ENCODE measurements at places on chromosomes 5 and 9.

DNA sequence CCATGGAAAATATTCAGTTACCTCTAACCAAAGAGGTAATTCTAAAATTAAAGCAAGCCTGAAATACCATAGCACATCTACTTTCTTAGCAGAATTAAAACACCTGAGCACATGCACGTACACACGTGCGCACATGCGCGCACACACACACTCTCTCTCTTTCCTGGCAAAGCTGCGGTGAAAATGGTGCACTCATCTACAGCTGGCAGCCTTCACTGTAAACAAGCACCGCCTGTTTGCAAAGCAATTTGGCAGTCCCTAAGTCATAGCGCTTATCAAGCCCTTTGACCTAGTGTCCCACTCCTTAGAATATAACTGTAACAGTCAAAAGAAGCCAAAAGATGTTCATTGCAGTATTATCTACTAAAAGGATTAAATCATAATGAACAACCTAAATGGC, 278.7 kb downstream of the DENND1A start:
- no peak for DNase-seq

DNA sequence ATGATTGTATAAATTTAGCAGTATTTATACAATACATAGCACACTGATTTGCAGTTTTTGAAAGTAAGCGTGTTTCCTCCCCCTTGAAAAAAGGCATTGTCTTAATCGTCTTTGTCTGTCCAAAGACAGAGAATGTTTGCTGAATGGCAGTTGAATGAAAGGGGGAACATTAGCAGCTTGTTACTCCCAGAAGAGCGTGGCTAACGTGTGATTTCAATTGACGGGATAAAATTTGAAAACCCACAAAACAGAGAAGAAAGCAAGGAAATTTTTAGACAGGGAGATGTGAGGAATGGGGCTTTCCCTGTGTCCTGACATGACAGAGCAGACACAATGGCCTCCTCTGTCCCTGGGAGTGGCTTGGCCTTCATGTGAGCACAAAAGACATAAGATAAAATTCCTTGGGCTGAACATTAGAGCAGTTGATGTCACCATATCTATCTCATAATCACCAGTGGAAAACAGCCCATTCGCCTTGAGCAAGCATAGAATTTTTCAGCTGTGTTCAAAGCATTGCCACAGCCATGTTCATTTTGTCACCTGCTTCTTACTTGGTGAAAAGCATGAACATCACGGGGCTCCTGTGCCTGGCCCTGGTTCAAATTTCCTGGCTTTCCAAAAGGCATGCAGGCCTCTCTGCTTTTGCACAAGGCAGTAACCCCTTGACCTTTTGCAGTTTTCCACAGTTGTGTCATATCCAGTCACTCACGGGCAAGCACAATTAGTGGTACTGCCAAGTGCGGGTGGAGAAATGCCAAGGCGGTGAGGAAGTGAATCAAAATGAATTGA, 126.9 kb downstream of the TLE1 start:
- DNase-seq: no peak

DNA sequence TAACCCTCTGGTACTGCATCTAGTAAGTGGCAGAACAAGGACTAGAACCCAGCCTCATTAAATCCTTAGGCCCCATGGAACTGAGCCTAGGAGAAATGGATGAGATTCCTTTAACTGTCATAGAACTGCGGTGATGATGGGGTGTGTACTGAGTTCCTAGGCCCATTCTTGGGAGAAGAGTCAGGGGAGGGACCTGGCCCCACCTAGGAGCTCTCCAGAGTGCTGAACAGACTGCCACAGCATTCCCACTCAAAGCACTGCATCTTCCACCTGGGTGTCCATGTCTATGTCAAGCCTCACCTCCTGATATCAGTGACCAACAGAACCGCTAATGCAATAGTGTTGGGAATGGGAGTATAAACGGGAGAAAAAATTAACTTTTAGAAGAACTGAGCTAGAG, 36.6 kb downstream of the TTLL11 start:
- no peak for DNase-seq

- DNase-seq: no peak
Observed at GRCh38 chr9:76090330-76090729, 199.9 kb downstream of the PCSK5 start.

GRCh38 chr5:32138839-32139493, 35.2 kb downstream of the GOLPH3 start:
- peak; percentile 43 for DNase-seq

GRCh38 chr9:84975926-84976325, 306.4 kb downstream of the NTRK2 start:
- no peak for DNase-seq

DNA sequence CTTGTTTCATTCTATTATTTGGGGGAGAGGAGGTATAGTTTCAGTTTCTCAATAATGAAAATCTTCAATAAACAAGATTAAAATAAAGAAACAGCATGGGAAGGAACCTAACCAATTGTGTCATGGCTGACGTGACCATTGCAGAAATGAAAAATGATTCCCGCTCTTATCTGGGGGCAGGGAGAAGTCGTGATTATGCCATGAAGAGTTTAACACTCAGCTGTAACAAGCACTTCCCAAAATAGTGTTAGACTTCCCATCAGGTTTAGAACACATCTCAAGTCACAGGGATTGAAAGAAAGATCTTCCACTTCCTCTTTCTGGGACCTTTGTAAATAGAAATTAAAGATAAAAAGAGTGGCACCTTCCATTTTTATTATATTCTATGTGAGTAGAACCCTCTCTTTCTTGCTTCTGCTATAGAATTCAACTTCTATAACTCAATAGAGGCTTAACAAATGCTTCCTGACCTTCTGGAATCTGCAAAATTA, 122.2 kb downstream of the TRPM6 start:
- no peak for DNase-seq

DNA sequence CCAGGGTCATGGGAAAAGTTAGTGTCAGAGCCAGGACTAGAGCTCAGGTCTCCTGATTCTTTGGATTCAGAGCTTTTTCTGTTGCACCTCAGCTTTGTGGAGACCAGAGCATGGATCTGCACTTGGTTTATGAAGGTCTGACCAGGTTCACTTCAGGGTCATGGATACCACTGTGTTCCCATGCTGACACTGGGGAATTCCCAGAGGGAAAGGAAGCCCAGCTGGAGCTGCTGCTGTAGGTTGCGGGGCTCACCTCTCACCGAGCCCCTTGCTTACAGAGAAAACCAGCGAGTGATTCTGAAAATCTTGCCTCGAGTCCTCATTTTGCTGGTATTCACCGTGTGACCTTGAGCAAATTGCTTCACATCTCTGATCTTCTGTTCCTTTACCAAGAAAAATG, 83.0 kb downstream of the RGS3 start:
- DNase-seq: no peak

GRCh38 chr9:103658156-103658555, 436.0 kb upstream of the SMC2 start:
- DNase-seq: no peak

DNA sequence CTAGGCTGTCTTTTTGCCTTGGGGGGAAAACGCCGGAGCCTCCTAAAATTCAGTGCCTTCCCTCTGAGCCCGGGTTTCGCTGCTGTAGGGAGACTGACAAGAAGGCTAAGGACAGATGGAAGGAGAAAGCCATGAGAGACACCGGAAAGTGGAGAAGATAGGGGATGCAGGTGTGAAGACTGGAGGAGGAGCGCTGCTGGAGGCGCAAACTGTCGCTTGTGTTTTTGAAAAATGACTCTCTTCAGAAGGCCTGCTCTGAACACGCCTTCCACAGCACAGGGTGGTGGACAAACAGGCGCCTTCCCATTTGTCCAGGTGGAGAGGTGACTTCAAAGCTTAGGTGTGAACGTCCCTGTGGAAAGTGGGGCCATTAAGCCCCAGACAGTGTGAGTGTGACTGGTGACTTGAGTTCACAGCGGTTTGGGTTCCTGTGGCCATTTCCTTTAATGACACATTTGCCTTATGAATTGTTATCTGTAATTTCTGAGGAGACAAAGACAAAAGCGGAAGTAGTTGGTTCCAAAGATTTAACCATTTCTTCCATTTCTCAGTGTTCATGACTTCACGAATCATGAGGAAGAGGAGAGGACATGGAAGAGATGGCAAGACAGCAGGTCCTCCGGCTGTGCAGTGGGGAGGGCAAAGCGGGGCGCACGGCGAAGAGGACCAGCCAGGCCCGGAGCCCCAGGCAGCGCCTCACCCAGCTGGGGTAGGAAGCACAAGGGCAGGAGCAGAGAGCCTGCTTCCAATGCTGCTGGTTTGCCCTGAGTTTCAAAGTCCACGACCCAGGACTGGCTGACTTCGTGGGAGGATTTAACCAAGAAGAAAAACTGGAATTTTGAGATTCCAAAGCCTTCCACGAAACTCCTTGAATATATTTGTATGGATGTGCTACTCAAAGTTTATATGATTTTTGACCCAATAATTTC, 27.8 kb upstream of the SEMA4D start:
- no peak for DNase-seq

- no peak for DNase-seq
Observed at GRCh38 chr9:105259731-105260612, 15.5 kb downstream of the SLC44A1 start.

DNA sequence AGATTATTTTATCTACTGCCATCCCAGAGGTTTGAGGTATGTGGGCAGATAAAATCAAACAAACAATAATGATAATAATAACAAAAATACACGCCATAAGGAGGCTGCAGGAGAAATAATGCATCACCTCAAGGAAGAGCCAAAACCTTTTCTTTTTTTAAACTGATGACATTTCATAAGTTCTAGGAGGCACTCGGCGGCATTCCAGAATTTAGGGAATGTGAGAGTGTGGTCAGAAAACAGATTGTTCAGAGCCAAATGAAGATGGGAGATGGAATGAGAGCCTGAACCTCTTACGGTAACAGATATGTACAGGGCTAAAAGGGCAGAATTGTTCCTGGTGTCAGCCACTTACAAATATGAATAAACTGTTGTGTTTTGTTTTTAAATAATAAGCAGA, 615.0 kb upstream of the CHD1 start:
- DNase-seq: no peak

DNA sequence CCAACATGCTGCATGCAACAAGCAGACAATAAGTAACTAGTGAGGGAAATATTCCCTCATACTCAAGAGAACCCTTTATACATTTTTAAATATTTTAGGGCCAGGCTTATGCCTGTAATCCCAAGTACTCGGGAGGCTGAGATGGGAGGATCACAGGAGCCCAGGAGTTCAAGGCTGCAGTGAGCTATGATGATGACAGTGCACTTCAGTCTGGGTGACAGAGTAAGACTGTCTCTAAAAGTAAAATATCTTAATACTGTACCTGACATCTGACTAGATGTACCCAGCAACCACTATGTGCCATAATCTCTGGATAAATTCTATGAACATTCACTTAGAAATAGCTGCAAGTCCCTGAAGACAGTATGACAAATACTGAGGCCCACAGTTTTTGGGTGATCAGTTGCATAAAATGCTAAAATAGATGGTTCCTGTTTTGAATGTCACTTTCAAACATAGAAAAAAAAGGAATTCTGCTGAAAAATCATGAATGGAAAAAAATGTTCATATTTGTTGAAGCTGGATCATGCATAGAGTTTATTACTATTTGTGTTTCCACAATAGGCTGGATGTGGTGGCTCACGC, 2.0 kb upstream of the C5orf15 start:
- DNase-seq: no peak

DNA sequence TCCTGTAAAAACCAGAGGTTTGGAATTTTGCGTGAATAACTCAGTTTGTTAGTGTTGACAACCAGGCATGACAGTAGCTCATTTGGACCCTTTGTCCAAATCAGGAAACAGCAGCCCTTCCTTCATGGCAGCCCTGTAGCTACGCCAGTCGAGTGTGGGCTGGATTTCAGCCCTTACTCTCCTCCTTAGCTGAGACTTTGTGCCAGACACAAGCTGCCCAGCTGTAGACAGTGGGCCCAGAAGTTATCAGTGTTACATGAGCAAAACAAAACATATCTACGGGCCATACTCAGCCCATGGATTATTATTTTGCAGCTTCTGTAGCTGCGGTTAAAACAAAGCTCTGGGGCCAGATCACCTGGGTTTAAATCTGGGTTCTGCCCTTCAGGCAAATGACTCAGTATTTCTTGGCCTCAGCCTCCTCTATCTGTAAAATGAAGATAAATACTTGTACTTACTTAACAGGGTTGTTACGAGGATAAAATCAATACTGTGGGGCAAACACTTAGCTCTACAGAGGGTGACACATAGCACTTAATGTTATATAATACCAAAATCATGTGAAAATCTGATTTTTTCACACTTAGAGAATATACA, 76.9 kb downstream of the GHR start:
- DNase-seq: no peak

DNA sequence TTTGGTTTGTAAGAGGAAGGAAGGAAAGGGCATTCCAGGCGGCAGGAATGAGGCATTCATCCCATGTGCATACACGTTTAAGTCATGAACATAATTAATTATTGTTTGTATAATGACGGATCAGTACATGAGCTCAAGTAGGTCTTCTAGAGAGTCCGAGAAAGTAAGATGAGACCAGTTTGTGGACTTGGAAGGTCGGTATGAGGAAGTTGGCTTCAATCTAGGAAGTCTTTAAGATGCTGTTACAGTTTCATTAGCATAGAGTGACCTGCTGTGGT, 2.1 kb downstream of the GTF3C4 start:
- DNase-seq: no peak

DNA sequence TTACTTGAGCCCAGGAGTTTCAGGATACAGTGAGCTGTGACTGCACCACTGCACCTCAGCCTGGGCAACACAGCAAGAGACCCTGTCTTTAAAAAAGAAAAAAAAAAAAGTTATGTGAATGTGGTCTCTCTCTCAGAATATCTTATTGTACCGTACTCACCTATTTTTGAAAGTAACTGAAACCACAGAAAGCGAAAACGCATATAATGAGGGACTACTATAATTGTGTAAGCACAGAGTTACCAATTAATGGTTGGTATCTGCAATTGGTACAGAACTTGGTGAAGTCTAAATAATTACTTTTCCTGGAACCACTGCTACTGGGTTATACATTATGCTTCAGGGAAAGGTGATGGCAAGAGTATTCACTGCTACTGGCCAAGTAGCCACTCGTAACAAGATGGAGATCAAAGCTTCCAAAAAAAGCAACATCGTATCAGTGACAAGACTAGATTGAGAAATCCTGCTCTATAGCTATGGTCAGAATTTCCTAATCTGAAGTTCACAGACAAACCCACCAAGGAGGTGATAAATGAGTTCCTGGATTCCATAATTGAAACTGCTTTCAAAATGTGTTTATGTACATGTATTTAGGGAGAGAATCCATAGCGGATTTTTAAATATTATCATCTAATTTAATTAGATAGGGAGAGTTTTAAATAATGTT, 82.7 kb downstream of the NR6A1 start:
- DNase-seq: no peak

Data from stimulated activated CD4-positive, alpha-beta T cell treated with anti-CD3 and anti-CD28 coated beads, Interleukin-1b, Interleukin-23, amount 100 ng/mL, for 24 hours (primary cell).